ENCODE measurements at places on chromosomes 5 and 9. TPM values are rescaled to one million over a fixed set of nuclear protein-coding genes. Genes with fewer than 3 reads are reported as not detected.

The NMUR2 gene
- total RNA-seq = not detected

The TMEM232 gene
- 3.4 TPM for total RNA-seq

The TXNDC15 gene
- total RNA-seq = 192 TPM

The GLRA1 gene
- not detected for total RNA-seq

The PCDHGA11 gene
- total RNA-seq = 6.4 TPM

The FOXI1 gene
- total RNA-seq = not detected

The PCA3 gene
- not detected for total RNA-seq

The MYOZ3 gene
- 0.14 TPM for total RNA-seq

The PDE6A gene
- total RNA-seq = not detected

The PKD2L2 gene
- total RNA-seq = not detected

The HCN1 gene
- total RNA-seq = not detected

The ZNF366 gene
- total RNA-seq = not detected

The NIM1K gene
- 2.7 TPM for total RNA-seq

The FGF10 gene
- total RNA-seq = 3.8 TPM

The BSPRY gene
- not detected for total RNA-seq

The CDH12 gene
- not detected for total RNA-seq

The CEL gene
- 0.18 TPM for total RNA-seq

The FOXD4 gene
- 0.28 TPM for total RNA-seq

The BTNL3 gene
- total RNA-seq = not detected

The OBP2B gene
- not detected for total RNA-seq

The DIRAS2 gene
- 6.7 TPM for total RNA-seq

The NOL8 gene
- total RNA-seq = 28.8 TPM

The CDH9 gene
- 0.18 TPM for total RNA-seq

The IRX2 gene
- total RNA-seq = not detected

The ORM2 gene
- not detected for total RNA-seq

The SLC22A4 gene
- total RNA-seq = 0.83 TPM

The F2RL2 gene
- 5.4 TPM for total RNA-seq

The FAM153A gene
- not detected for total RNA-seq

All from smooth muscle cell of bladder (primary cell).